RKO (cell line): ENCODE measurements at places on chromosomes 7 and 10.

GRCh38 chr7:152633504-152633903 is 42.4 kb downstream of the XRCC2 start:
- DNase-seq = no peak

GRCh38 chr10:99329304-99329553 is at the start of gene CNNM1:
Gene CNNM1, plus strand, starts transcription at chr10:99329356. Its CDS starts 32 bp downstream, at chr10:99329388.
- no peak for DNase-seq

DNA sequence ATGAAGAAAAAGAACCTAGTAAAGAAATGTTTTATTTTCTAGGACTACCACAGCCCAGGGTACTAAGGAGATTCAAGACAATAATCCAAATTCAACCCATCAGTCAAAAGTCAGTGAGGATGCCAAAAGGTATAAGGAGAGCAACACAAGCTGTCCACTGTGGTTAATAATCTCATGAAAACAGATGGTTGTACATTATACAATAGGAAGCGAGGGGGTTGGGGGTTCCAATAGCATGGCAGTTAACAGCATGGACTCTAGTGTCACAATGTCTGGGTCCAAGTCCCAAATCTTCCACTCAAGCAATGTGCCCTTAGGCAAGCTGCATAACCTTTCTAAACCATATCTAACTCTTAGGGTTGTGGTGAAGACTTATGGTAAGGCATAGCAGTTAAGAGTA is 35.1 kb downstream of the BRAF start:
- DNase-seq = no peak

DNA sequence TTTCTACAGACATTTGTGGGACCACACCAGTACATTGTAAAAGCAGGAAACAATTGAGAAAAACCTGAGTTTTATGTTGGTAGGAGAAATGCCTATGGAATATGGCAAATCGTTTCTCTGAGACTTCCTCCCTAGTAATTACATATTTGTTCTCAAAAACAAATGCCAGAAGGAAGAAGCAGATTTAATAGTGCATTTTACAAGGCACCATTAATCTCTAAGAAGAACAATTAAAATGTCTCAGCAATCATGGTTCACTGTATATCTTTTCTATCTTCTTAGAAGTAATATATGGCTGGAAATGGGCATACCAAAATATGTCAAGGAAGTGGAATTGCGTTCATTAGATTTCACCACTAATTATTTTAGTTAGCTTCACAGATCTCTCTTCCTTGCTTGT is 13.3 kb downstream of the CAV1 start:
- no peak for DNase-seq

- DNase-seq = no peak
These were observed 6.8 kb downstream of the MINPP1 start for GRCh38 chr10:87511526-87511925.

DNA sequence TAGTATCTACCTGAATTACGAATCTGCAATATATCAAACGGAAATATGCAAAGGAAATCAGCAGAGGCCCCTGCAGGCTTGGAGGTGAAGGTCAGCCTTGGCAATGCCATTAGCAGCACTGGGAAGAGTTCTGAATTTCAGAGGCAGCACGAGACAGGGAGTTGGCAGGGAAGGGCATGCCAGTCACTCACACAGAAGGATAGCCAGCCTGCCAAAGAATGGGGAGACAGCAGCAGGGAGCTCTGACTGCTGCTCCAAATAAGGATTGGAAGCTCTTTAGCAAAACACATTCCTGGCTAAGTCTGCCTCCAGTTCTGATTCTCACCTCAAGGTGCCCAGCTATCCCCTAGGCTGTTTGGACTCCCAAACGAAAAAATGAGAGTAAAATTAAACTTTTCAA is 188.0 kb downstream of the PDE1C start:
- DNase-seq = no peak

GRCh38 chr7:148717266-148717793 is 18.6 kb downstream of the CUL1 start:
- DNase-seq = no peak

DNA sequence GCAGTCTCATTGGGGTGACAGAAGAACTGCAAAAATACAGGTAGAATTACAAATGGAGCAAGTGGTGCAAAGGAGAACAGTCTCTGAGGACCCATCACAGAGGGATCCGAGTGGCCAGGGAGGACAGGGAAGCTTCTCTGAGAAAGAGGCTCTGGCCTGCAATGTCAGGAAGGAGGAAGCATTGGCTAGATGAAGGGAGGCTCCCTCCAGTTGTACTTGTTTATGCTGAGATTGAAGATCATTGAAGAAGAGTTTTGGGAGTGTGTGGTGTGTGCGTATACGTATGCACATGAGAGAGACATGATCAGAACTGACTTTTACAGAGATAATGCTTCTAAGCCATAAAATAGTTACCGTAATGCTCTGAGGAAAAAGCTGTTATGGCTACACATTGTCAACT is 274.7 kb upstream of the FZD8 start:
- no peak for DNase-seq

DNA sequence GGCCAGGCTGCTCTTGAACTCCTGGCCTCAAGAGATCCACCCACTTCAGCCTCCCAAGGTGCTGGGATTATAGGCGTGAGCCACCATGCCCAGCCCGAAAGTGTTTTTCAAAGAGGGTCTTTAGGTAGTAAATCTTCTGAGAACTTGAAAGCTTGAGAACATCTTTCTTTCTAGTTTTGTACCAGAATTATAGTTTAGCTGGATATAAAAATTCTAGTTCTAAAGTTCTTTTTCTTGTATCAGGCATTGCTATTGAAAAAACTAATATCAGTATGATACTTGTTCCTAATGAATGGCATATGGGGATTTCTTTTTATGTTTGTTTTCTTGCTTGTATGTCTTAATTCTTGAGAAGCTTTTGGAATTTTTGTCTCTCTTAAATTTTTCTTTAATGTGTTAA is 43.2 kb downstream of the TLX1 start:
- DNase-seq = no peak

GRCh38 chr7:125592331-125592730 is 662.7 kb upstream of the POT1 start:
- no peak for DNase-seq

GRCh38 chr7:135939261-135939812 is 37.8 kb downstream of the MTPN start:
- DNase-seq = no peak

- no peak for DNase-seq
These were observed 394.1 kb upstream of the MKI67 start for GRCh38 chr10:128520211-128520815.

DNA sequence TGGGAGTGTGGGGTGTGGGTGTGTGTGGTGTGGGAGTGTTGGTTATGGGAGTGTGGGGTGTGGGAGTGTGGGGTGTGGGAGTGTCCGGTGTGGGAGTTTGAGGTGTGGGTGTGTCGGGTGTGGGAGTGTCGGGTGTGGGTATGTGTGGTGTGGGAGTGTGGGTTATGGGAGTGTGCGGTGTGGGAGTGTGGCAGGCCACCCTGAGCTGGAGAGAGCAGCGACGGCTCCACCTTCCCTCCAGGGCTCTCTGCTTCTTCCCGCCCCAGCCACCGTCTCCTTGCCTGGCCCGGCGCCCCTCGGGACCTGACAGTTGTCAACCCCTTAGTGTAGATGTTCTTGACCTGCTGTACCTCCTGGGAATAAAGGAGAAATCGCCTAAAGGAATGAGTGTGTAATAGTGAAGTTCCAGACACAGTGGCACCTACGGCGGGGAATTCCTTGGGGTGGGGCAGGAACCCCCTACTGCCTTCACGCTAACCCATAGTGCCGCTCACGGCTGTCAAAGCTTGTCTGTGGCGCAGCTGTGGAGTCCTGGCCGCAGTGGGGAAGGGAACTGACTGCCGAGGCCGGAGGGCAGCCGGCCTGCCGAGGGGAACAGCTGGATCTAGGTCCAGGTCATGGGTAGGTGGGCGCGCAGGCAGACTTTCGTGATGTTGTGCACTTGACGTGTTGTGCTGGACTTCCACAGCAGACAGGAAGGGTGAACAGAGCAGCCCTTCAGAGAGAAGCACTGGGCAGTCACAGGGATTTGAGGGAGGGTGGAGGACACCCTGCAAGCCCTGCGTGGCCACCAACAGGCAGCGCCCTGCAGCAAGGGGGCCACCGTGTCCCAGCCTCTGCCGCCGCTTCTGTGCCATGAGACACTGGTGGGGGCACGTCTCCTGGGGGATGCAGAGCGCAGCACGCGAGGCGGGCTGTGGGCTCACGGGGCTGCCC is 49.0 kb upstream of the EN2 start:
- no peak for DNase-seq

DNA sequence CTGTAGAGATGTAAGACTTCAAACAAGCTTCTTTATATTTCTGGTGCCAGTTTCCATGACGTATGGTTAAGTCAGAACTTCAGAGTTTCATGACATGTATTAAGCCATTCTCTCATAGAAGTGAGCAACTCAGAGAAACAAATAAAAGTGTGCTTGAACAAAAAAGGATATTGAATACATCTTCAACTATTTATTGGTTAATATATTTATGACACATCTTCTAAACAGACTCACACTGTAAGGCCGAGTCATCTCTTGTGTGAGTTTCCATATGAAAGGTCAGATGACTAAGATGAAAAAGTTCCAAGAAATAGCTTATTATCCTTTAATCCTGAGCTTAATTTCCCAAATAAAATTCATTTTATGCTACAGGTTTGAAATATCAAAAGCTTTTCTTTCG is 105.5 kb upstream of the CSTF2T start:
- DNase-seq = peak; percentile 22

DNA sequence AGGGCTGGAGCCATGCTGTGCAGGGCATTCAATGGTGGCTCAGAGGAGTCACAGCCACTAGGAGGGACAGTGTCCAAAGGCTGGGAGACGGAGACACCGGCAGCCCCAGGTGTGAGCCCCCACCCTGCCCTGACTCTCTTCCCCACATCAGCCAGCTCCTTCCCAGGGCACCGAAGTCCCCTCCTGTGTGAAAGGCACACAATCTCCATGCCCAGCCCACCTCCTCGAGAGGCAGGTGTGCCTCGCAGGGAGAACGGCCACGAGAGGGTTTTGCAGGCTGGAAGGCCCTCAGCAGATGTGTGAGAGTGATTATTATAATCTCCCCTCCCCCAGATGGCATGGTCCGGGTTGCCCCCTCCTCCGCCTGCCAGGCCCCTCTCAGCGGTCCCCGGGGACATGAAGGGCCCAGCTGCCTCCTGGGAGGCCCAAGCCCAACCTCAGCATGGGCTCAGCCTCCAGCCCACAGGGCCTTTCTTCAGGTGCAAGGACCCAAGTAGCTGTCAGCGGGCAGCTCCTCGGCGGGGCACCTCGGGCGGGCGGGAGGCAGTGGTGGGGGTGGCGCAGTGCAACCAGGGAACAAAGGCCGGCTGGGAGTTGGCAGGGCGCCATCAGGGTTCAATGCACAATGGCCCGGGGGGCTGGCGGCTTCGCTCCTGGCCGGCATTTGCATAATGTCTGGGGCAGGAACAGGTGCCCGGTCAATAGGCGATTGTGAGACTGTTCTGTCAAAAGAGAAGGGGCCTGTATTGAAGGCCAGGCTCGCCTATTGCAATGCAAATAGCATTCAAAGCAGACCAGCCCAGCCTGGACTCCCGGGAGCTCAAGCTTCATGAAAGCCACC is 155.3 kb upstream of the ZMIZ1 start:
- no peak for DNase-seq

- no peak for DNase-seq
These were observed 358.6 kb downstream of the PAXIP1 start for GRCh38 chr7:154644366-154644765.

DNA sequence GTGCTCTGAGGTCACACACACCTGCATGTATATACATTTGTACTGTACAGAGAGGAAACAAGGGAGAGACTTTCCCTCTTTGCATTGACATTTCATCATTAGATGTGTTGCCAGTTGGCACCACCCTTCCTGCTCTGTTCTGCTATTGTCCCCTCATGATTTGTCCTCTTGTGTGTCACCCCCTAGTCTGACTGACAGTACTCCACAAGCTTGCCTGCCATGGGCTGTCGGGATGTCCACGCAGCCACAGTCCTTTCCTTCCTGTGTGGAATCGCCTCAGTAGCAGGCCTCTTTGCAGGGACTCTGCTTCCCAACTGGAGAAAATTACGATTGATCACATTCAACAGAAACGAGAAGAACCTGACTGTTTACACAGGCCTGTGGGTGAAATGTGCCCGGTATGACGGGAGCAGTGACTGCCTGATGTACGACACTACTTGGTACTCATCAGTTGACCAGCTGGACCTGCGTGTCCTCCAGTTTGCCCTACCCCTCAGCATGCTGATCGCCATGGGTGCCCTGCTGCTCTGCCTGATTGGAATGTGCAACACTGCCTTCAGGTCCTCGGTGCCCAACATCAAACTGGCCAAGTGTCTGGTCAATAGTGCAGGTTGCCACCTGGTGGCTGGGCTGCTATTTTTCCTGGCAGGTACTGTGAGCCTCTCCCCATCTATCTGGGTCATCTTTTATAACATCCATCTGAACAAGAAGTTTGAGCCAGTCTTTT is 9.4 kb downstream of the CLDN12 start:
- peak; percentile 45 for DNase-seq

- no peak for DNase-seq
These were observed 34.1 kb downstream of the OSBPL3 start for GRCh38 chr7:24945899-24946298.

DNA sequence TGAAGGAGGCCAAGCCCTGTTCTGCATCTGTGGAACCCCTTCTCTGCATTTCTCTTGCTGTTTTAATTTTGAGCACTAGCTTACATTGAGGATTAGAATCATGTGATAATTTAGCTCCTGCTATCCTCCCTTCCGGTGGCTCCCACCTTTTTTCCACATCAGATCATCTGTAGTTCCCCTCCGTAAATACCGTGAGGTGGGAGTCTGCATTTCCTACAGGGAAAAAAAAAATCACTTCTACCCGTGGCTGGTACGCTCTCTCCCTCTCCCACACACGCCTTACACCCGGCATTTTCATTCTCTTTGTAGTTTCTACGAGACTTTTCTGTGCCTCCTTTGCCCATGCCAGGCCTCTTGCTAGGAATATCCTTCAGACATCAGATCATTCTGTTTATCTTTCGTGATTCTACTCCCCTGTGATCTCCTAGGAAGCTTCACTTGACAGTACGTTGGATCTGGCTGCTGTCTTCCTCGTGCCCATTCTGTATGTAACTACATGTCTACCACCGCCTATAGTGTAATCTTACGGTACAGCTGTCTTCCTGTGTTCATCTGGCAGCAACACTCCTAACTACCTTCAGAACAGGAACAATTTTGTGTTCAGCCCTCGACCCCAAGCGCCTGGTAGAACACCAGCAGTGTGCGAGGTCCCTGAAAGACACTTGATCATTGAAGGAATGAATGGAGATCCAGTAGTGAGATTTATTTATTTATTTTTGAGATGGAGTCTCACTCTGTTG is 41.7 kb upstream of the OCM start:
- DNase-seq = no peak

- no peak for DNase-seq
These were observed 73.9 kb upstream of the GDF10 start for GRCh38 chr10:47225928-47226645.

- DNase-seq = no peak
These were observed 620 bp downstream of the ZNF117 start for GRCh38 chr7:64990216-64990615.

- peak; percentile 93 for DNase-seq
These were observed 1.2 kb downstream of the BAG3 start for GRCh38 chr10:119652361-119652730.
